Heart left ventricle (tissue), 16 donors: ENCODE measurements at places on chromosomes 7 and 10. TPM values are rescaled to one million over a fixed set of nuclear protein-coding genes. Genes with fewer than 3 reads are reported as not detected.

GRCh38 chr10:104308439-104308903 lies 29.8 kb downstream of the ITPRIP start:
- H3K36me3 ChIP-seq: peaks cover 24% of the 10 kb centered on the region
- peak overlapping the region; percentile 90 for H3K27ac ChIP-seq
- H3K4me3 ChIP-seq: no peak overlapping the region
- H3K4me1 ChIP-seq: peaks cover 9% of the 10 kb centered on the region

DNA sequence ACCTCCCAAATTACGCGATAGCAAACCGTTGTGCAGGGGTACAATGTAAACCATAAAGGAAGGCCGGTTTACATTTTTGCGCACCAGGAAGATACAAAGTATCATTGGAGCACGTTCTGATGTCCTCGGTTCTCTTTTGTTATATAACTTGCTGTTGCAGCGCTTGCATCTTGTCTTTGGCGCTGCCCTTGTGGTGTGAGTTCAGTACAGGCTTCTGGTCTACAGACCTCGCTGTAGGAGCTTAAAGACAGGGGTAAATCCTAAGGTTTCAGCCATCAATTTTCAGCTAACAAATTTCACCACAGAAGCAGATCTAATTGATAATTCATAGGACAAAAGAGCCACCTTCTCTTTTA lies 1.5 kb upstream of the MKX start:
- H3K27me3 ChIP-seq: peaks cover 89% of the 10 kb centered on the region
- H3K27ac ChIP-seq: no peak overlapping the region
- DNase-seq: no peak
- H3K4me3 ChIP-seq: no peak overlapping the region

DNA sequence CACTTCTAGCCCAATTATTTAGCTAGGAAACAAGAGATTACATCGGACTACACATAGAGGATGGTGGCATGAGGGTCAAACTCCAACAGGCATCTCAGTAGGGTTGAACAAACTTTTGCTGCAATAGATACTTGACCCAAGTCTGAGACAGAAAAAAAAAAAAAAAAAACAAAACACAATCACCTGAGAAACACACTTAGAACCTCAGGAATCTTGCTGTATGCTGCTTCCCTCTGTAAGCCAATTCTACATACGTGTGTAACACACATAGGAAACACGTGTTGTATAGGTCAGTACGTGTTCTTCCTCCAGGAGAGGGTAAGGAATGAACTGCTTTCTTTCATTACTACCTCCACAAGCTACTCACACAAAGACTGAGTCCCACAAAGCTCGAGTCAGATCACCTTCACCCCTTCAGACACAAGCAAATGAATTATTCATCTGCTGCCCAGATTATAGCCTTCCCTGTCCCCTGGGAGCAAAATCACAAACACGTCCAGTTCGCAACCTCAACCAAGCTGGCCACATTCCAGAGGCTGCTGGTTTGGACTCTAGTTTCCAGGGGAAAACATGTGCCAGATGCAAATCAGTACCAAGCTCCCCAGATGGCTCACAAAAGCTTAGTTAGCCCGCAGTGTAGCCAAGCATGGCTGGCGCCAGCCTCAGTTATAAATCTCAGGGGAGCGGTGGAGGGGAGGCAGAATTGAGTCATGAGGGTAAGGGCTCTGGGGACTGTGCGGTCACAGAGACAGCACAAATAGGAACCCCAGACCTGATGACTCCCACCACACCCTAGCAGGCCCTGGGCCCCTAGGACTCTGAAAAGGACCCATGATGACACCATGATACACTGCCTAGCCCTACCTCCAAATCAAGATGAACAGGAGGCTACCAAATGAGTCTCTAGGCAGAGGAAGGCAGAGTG lies 15.1 kb downstream of the PSAP start:
- H3K27me3 ChIP-seq: no peaks in the 10 kb centered on the region
- peak; percentile 82 for DNase-seq
- H3K36me3 ChIP-seq: peaks cover 32% of the 10 kb centered on the region
- peak overlapping the region; percentile 82 for H3K27ac ChIP-seq
- peaks cover 87% of the 10 kb centered on the region for H3K4me1 ChIP-seq

DNA sequence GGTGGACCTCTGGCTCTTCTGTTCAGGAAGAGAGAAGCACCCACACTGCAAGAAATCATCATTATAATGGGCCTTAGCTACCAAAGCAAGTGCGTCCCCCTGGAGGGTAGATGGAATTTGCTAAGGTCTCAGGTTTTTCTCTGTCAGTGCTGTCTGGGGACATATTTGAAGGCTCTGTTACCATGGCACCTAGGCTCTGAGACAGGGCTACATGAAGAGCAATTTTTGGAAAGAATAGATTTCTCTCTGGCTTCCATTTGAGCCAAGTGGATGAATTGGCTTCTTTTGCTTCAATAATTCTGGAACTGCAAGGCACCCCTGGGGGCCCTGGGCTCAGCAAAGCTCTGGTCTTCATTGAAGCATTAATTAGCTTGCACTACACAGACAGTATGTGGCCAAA lies 349.1 kb upstream of the GALNT17 start:
- peaks cover 38% of the 10 kb centered on the region for H3K36me3 ChIP-seq
- no peak overlapping the region for H3K4me3 ChIP-seq
- DNase-seq: no peak
- no peak overlapping the region for H3K27ac ChIP-seq

DNA sequence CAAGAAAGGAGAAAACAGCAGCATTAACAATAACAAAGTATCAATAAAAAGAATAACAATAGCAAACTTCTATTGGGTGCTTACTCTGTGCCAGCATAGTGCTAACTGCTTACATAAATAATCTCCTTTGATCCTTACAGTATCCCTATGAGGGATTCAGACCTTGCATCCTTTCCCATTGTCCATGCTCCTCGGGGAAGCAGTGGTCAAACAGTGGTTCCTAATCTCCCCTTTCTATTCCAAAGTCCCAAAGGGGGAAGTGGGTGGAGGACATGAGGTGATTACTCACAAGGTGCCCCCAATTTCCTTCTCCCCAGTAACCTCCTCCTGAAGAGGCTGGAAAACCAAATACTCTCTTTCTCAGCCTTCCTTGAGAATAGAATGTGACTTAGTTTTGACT lies 22.0 kb upstream of the MSMB start:
- no peaks in the 10 kb centered on the region for H3K4me1 ChIP-seq
- no peaks in the 10 kb centered on the region for H3K27me3 ChIP-seq
- no peak for DNase-seq
- no peak overlapping the region for H3K4me3 ChIP-seq
- no peaks in the 10 kb centered on the region for H3K36me3 ChIP-seq
- H3K27ac ChIP-seq: no peak overlapping the region

DNA sequence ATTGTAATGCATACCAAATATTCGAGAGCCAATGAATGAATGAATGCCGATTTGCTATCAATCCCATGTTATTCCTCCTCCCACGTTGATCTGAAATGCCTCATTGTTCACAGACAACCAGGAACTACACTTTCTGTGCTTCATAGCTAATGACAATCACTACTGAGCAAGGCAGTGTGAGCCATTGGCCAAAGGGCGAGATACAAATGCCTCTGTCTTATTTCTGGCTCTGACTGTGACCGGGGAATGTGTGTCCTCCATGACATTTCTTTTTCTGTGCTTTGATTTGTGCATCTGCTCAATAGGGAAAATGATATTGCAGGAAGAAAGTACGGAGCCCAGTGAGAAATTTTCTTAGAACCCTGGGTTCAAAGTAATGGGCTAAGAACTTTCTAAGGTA lies 217.1 kb downstream of the CXCL12 start:
- DNase-seq: no peak
- H3K27ac ChIP-seq: peak overlapping the region; percentile 42
- no peaks in the 10 kb centered on the region for H3K36me3 ChIP-seq
- H3K4me3 ChIP-seq: peak overlapping the region; percentile 32

- H3K4me3 ChIP-seq: no peak overlapping the region
- H3K27ac ChIP-seq: no peak overlapping the region
- H3K27me3 ChIP-seq: peaks cover 6% of the 10 kb centered on the region
- DNase-seq: no peak
Measured at GRCh38 chr10:121684276-121684675, 86.0 kb upstream of the FGFR2 start.

GRCh38 chr7:37265006-37265405 lies 183.7 kb downstream of the ELMO1 start:
- no peak overlapping the region for H3K4me3 ChIP-seq
- no peak for DNase-seq
- no peaks in the 10 kb centered on the region for H3K27me3 ChIP-seq
- no peaks in the 10 kb centered on the region for H3K4me1 ChIP-seq
- H3K36me3 ChIP-seq: no peaks in the 10 kb centered on the region

DNA sequence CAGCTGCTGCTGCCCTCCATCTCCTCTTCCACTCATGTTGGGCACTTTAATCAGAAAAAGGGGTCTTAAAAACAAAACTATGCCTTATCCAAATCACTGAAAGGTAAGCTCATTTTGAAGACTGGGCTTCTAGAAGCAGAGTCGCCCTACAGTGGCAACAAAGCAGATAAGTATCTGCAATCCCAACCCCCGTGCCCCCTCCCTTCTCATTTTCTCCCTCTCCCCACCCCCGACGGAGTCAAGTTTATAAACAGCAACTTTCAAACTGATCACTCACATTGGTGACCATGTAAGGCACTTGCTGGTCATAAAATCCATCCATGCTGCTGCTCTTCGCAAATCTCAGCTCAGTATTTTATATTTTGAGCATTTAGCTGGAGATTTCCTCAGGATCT lies 738 bp downstream of the ETV1 start:
- H3K36me3 ChIP-seq: no peaks in the 10 kb centered on the region
- peak overlapping the region; percentile 70 for H3K4me3 ChIP-seq
- peak overlapping the region; percentile 94 for H3K27ac ChIP-seq
- peaks cover 3% of the 10 kb centered on the region for H3K4me1 ChIP-seq
- no peak for DNase-seq

DNA sequence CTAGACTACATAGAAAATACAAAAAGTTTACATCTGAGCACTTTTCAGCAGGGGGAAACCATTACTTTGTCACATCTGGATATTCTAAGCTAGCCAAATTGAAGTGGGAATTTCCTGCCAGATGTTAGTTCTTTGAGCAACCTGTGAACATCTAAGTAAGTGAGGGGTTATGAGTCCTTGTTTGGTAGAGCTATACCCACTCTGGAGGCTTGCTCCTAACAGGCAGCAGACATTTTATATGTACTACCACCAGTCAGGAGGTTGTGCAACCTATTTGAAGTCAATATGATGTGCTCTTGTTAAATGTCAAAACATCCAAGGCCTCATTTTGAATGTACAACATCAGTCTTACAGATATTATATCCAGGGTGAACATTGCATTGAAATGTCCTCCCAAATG lies 143.3 kb upstream of the KAT6B start:
- H3K27me3 ChIP-seq: no peaks in the 10 kb centered on the region
- H3K36me3 ChIP-seq: no peaks in the 10 kb centered on the region
- no peak overlapping the region for H3K27ac ChIP-seq
- H3K4me1 ChIP-seq: no peaks in the 10 kb centered on the region
- no peak overlapping the region for H3K4me3 ChIP-seq

- H3K27ac ChIP-seq: no peak overlapping the region
- no peaks in the 10 kb centered on the region for H3K4me1 ChIP-seq
- H3K4me3 ChIP-seq: no peak overlapping the region
- DNase-seq: no peak
- H3K27me3 ChIP-seq: no peaks in the 10 kb centered on the region
Measured at GRCh38 chr7:112362053-112362650, 88.1 kb upstream of the IFRD1 start.

The SEMA3C gene
- total RNA-seq: 75.7 TPM

The PDGFA gene
- total RNA-seq: 19.4 TPM

The MBL2 gene
- not detected for total RNA-seq

The KIN gene
- total RNA-seq: 4.1 TPM

The NUTM2D gene
- 2.9 TPM for total RNA-seq

The LRRN3 gene
- 0.52 TPM for total RNA-seq
